SHP77 (cell line): ENCODE measurements at places on chromosomes 11 and 22.

GRCh38 chr11:12224537-12224893 lies 114.1 kb downstream of the MICAL2 start:
- DNase-seq, result peak; percentile 33

GRCh38 chr11:27485930-27486773 lies 13.6 kb upstream of the LGR4 start:
- peak; percentile 32 for DNase-seq

DNA sequence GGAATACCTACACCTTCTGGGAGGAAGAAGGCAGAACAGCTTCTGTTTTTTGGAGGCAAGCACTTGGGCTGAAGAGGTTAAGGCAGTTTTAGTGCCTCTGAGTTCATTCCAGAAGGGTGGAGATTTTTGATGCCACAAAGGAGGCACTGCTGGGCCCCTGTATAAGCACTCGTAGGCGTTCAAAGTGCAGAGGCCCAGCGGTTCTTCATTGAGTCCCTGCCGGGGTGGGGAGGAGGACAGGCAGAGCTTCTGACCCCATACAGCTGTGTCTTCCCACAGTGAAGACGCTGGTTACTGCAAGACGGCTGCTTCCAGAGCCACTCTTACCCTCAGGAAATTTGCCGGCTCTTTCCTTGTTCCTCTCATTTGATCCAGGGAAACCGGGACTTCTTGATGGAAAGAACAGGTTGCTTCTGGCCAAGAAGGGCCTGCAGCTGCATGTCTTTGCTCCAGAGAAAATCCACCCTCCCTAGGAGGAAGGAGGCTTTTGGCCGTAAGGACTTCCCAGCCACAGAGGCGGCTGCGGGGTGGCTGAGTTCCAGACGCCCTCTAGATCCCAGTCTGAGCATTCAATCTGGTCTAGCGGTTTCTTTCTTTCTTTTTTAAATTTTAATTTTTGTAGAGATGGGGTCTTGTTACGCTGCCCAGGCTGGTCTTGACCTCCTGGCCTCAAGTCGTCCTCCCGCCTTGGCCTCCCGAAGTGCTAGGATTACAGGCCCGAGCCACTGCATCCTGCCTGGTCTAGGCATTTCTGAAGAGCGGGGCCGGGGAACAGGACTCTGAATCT lies 9.4 kb downstream of the ADAMTS15 start:
- DNase-seq, result no peak

GRCh38 chr11:27349919-27350318 lies 13.1 kb downstream of the CCDC34 start:
- no peak for DNase-seq

GRCh38 chr11:84234462-84235202 lies 948.5 kb upstream of the CCDC90B start:
- DNase-seq, result no peak

DNA sequence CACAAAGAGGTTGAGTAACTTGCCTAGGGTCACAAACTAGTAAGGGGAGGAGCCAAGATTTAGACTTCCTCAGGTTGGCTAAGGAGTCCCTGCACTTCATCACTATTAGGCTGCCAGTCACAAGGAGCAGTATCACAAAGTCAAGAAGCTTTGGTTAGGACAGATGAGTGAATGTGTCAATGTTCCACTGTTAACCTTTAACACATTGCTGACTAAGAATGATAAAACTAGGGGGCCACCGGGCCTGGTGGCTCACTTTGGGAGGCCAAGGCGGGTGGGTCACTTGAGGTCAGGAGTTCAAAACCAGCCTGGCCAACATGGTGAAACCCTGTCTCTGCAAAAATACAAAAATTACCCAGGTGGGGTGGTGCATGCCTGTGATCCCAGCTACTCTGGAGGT lies 32.0 kb downstream of the TMEM123 start:
- no peak for DNase-seq

DNA sequence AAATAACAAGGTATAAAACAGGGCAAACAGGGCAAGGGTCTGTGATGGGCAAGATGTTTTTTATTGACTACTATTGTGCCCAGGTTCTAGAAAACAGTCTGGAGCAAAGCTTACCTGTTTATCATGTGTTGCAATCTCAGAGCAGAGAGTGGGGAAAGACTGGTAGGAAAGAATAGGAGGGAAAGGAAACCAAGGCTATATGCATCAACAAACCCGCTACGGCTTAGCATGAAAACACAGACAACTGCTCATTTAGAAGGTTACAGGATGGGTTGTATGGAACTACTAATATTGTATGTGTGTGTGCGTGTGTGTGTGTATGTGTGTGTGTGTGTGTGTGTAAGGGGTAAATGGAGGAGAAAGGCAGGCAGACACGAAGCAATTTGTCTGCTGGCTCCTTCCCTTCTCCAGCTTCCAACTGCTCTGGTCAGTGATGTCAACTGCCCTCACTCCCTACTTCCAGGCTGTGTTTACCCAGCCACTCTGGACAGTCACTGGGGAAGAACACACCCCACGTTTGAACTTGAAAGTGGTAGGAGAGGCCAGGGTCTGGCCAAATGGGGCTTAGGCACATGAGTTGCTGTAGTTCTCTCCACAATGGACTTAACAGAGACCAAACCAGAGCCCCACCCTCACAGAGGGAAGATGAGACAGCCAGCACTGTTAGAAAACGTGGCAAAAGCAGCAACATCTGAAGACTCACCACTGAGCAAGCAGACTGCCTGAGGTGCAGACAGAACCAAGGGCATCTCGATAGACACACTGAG lies 47.0 kb downstream of the GAB2 start:
- DNase-seq, result peak; percentile 75

DNA sequence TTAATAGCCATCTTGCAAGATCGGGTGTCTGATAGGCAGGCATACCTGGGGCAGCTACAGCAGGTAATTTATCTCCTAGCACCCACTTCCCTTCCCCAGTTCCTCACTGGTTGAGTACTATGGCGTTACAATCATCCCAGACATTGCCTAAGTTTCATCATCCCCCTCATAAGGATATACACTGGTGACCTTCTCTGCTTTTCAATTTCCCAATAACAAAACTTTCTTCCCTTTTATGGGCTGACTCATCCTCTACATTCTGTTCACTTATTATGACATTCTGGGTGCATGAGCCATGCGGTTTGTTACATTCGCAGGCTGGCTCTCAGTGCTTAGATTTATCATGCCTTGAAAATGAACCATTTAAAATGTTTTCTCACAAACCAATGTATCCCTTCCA lies 5.0 kb upstream of the MRPL11 start:
- DNase-seq, result no peak

GRCh38 chr11:94090401-94090800 lies 38.2 kb upstream of the PANX1 start:
- DNase-seq, result no peak

DNA sequence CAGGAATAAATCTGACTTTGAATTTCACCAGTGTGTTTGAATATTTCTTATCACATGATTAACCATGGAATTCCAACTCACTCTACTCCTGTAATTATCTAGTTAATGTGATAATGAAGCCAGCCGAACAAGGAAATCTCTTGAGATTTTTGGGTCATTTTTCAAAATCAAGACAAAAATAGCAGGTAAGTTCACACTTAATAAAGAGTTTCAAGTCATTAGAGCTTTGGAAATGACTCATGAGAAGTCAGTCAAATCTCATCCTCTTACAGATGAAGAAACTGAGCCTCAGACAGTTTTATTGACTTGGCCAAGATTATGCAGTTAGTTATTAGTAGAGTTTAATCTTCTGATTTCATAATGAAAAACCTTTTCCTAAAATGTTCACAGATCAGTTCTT lies 148.8 kb downstream of the ARHGAP42 start:
- no peak for DNase-seq

DNA sequence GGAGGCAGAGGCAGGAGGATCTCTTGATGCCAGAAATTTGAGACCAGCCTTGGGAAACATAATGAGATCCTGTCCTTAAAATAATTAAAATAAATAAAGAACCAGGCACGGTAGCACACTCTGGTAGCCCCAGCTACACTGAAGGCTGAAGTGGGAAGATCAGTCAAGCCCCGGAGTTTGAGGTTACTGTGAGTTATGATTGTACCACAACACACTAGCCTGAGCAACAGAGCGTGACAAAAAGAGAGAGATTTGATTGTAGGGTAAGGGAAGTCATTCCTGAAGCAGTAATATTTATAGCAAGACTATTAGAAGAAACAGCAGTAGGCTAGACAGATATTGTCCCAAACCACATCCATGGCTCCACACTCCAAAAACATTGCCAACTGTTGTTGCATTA lies 1408.4 kb upstream of the TENM4 start:
- DNase-seq, result no peak

GRCh38 chr11:19313140-19313539 lies 72.4 kb upstream of the E2F8 start:
- no peak for DNase-seq

- DNase-seq, result peak; percentile 73
These were observed 36.6 kb upstream of the VPREB1 start for GRCh38 chr22:22207845-22208564.

DNA sequence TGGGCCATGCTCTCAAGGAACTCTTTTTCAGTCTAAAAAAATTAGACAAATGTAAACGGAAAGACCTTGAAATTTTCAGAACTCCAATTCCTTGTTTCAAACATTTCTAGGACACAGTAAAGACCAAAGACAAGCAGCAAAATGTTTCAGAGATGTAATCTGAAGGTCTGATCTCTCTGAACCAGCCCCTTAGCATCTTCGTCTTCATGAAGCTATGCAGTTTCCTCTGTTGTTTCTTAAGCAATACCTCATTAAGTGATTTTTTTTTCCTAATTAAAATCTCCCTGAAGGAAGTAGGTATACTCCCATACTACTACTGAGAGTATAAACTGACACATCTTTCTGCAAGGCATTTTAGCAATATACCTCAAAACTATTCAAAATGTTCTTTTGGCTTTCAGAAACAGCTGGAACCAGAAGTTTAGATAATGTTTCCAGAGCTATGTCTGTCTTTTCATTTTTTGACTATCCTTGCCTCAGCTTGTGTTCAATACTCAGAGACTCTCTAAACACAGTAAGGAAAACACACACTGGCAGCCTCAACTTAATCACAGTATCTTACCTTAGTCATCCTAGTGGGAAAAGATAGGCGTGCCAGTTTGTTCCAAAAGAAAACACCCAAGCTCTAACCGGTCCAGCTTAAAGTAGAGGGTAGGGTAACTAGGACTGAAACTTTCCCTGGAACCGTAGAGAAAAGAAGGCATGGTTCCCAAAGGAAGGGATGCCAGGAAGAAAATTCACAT lies 25.1 kb downstream of the SBF2 start:
- no peak for DNase-seq

GRCh38 chr11:93028960-93029522 lies 59.6 kb downstream of the MTNR1B start:
- no peak for DNase-seq

GRCh38 chr11:126305699-126306098 lies 1.8 kb downstream of the DCPS start:
- DNase-seq, result no peak

DNA sequence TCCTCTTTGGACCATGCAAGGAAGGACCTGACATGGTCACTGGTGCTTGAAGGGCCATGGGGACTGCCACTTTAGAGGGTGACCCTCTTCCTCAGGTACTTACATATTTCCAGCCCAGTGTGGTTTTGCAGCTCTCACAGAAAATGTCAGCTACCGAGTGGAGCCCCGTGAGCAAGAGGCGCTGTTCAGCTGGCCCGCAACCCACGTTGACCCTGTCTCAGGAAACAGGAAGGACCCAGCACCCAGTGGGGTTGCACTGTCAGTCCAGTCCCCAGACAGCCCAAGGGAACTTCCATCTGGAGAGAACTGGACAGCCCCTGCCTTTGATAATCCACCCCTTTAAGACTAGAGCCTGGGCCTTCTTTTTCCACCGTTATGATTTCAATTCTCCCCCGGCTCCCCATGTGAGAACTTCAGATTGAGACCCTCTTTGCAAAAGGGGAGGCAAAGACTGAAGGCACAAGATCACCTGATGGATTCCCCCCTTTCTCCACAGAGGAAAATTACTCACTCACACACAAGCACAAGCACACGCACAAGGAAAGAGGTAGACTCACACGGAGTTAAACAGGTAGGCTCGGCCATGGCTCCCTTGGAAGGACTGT lies 3.4 kb downstream of the YPEL4 start:
- no peak for DNase-seq

DNA sequence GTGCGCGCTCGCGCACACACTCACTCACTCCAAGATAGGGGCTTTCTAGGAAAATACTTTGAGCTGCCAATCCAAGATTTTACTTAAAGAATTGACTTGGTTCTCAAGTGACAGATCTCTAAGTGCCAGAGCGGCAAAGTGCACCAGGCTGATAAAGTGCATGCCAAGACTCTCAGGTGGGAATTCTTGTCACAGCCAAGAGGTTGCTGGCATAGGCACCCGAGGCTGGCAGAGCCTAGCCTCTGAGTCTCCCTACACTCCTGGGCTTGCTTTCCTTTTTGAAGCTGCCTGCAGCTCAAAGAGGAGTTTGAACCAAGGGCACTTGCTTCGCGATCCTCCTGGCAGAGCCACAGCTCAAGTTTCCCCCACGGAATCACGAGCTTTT lies 2.5 kb upstream of the ADM start:
- no peak for DNase-seq

DNA sequence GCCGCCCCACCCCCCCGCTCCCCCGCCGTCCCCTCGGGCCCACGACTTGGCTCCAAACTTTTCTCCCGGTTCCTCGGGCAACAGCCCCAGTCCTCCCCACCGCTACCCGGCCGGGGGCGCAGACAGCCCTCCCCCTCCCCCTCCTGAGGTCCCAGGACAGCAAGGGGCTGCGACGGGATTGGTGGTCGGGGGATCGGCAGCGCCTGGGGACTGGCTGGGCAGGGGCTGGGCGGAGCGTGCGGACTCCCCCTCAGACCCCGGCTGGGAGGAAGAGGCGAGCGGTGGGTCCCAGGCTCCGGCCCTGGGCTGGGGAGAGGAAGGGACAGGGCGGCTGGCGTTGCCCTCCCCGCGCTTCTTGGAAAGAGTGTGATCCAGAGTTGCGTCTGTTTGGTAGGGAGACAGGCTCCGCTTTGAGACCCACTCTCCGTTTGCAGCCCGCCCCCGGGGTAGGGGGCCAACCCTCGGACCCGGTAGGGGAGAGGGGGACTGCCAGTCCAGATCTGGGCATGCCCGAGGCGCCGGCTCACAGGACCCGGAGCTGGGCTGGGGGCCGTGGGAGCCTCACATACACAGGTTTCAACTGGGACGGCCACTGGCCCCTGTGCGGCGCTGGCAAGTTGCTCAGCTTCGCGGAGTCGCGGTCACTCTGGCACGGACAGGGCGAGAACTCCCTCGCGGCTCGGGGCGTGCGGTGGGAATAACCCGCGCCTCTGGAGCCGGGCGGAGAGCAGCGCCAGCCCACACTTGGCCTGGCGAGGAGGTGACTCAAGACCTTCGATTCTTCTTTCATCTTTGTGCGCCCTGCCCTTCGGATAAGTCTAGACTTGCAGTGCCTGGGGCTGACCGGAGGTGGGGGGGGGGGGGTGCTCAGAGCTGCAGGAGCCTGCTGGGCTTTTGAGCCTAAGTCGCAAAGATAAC lies 999 bp downstream of the TSKU start:
- no peak for DNase-seq

GRCh38 chr11:62169448-62169847 lies 20.6 kb upstream of the SCGB1D1 start:
- no peak for DNase-seq

GRCh38 chr11:34176751-34177209 lies 71.4 kb downstream of the NAT10 start:
- DNase-seq, result no peak
